ENCODE measurements at places on chromosomes 6 and 20. TPM values are rescaled to one million over a fixed set of nuclear protein-coding genes. Genes with fewer than 3 reads are reported as not detected.
A peak's percentile ranks its signal among the peaks of the same experiment; 100 is the strongest.

GLP1R gene
- total RNA-seq, result under 0.01 TPM

RIN2 gene
- 5.2 TPM for total RNA-seq

SEMG1 gene
- 0.24 TPM for total RNA-seq

TNNC2 gene
- 2.4 TPM for total RNA-seq

GTPBP2 gene
- 35.4 TPM for total RNA-seq

DNA sequence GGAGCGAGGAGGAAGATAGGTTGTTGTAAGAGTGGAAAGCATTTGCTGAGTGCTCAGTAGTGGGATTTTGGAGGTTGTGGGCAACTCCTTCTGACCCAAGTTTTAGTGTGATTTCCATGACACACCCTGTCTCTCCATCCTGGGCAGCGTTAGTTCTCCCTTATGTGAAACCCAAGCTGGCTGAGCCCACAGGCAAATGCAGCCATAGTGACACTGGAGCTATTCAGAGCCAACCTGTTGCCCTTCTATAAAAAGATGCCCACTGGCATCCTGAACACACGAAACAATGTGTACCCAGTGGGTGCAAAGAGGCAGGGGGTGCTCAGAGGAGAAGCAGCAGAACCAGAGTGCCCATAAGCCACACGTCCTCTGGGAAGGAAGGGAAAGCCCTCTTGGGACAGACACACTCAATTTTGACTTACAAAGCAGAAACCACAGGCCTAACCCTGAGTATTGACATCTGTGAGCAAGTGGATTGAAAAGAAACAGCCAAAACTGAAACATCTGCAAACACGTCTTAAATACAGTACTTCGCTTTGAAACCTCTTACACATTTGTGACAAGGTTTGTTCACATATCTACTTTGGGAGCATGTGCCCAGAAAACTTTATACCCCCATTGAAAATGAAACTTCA is 54.6 kb downstream of the BPIFB1 start:
- no peak for DNase-seq

DNA sequence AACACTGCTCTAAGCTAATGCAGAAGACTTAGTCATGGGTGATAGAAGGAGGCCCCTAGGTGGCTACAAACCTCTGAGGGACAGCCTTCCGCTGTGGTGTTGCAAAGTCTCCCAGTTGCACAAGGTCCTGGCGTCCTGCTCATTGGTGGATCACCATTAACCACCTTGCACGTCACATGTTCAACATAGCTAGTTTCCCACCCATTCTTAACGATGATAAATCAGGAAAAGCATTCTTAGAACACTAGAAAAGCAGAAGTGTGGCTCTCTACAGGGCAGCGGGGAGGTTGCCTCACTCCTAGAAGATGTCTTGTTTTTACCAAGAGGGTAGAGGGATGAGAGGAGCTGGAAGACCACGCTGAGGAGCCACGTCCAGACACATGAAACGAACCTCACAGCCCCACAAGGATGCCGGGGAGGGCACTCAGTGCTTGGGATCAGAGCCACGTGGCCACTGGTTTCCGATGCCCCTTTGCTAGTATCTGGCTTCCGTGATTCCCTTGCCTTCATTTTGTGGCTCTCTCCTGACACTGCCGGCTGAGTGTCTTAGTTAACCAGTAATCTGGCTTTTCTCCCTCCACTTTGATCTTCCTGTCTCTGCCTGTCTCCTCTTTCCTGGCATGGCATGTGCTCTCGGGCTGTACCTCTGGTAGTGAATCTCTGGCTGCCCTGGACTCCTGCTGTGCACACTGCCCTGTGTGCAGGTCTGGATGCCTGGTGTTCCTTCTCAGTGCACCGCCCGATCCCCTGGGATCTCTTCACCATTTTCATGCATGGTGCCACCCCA is 91.4 kb upstream of the NEDD9 start:
- DNase-seq, result no peak

DNA sequence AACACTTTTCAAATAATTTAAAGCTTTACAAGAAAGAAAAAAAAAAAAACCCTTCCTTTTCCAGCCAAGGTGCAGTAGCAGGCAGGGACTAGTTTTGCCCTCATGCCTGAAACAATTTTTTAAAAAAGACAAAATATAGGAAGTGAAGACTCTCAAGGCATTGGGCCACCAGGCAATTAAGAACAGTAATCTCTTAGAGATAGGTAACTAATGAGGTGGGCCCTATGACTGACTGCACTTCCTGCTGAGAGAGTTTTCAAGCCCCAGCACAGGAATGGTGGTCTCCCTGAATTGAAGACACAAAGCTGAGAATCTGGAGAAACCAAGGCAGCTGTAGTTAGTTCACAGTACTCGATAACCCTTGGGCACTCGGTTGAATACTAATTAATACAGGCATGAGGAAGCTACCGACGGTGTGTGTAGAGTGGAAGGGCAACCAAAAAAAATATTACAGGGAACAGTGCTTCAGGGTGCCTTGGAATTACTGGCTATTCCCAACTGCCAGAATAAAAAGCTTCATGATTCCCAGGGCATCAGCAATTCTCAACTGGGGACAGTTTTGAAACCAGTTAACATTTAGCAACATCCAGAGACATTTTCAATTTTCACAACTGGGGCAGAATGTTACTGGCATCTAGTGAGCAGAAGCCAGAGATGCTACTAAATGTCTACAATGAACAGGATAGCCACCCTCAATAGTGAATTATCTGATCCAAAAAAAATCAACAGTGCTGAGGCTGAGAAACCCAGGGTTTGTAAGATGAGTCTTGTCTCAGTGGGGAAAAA is 36.0 kb upstream of the PLN start:
- DNase-seq, result no peak

GRCh38 chr20:10644458-10645204 is 29.2 kb downstream of the JAG1 start:
- DNase-seq, result no peak

DNA sequence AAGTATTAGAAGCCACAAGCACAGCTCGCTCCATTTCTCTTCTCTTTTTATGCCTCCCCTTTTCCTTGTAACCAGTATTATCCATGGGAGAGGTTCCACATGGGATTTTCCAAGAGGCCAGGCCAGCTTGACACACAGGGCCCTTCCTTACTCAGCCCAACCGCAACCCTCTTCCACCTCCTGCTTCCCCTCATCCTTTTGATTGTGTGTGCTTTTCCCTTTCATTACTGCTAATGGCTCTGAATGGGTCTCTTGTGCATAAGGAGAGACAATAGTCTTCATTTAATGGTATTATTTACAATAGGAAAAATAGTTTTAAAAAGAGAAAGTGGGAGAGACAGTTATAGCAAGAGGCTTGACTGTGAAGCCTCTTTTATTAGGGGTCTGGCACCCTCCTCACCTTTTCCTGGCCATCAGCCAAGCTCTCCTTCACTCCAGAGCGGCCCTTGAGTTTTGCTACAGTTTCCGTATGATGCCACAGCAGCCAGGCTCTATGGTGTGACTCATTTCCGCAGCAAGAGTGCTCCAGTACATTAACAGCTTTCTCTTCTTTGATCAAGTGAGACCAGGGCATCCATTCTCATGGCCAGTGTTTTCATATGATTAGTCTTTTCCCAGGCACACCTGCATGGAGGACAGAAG is 579.5 kb downstream of the TFAP2B start:
- no peak for DNase-seq

DNA sequence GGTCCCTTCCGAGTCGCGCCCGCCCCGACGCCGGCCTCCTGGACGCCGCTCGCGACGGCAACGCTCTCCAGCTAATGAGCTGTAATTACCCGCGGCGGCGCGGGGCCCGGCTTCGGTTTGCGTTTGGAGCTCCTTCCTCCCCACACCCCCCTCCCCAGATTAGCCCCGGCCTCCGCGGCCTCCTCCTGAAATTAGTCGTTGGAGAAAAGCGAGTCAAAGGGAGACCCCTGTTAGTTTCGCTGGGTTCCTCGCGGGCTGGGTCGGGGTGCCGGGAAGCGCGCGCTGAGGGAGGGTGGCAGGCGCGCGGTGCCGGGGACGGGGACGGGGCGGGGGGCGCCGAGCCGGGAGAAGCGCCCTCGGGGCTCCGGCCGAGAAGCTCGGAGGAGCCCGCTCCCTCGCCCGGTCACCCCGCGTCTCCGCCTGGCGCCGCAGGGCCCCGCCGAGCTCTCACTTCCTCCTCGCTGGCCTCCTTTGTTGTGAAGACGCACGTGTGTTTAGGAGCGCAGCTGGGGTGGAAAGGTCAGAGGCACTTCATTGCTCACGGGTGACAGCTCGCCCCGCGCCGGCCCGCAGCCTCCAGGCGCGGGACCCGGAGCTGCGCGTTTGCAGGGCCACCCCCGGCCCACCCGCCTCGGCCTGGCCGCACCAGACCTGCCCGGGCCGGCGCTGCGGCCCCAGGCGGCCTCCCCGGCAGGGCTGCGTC is 4.9 kb downstream of the FOXC1 start:
- no peak for DNase-seq

- no peak for DNase-seq
Measured at GRCh38 chr6:91480402-91480801, 893.5 kb upstream of the MAP3K7 start.

GRCh38 chr6:87094576-87094975 is 330 bp downstream of the CGA start:
- DNase-seq, result no peak

- peak; percentile 76 for DNase-seq
Measured at GRCh38 chr6:17156112-17156921, 54.5 kb downstream of the STMND1 start.

DNA sequence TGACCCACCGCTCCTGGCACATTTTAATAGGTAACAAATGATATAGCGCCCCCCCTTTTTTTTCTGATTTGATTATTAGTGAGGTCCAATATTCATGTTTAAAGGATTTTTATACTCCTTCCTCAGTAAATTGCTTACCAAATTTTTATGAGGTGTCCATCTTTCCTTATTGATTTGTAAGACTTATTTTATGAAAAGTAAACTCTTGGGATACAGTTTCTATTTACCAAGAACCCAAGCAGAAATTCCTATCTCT is 25.1 kb downstream of the TRIM27 start:
- DNase-seq, result no peak

- peak; percentile 4 for DNase-seq
Measured at GRCh38 chr6:120378582-120379220, 955.6 kb downstream of the TBC1D32 start.

- no peak for DNase-seq
Measured at GRCh38 chr20:17725094-17725835, 25.5 kb downstream of the BANF2 start.

DNA sequence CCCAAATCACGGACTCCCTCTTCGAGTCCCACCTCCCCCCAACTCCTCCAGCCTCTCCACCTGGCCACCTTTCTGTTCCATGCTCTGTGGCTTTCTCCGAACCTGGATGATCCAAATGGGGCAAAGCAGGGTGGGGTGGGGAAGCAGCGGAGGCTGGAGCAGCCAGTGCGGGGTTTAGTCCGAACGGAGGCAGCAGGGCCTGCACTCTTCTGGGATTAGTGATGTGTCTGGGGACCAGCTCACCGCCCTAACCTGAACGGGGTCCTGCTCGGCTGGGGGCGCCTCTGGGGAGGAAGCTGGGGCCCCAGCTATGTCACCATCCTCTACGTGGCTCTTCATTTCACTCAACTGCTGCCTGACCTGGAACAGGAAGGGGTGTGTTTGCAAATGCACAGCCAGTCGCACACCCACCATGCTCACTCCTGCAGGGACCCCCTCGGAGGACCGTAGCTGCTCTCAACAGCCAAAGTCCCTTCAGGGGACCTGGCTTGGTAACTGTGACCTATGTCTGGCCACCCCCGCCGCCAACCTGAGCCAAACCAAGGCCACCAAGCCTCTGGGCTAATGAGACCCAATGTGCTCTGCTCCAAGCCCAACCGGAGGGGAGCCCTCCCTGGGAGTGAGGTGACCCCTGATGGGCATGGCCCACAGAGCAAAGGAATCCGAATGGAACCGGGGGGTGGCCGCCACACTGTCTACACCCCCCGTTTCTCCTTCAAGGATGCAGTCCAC is 46.8 kb downstream of the DSTN start:
- DNase-seq, result peak; percentile 46

GRCh38 chr20:42099101-42099500 is 480.9 kb upstream of the CHD6 start:
- DNase-seq, result no peak

- no peak for DNase-seq
Measured at GRCh38 chr6:52689857-52690256, 18.9 kb downstream of the TMEM14A start.

GRCh38 chr6:100876251-100876650 is 4.9 kb downstream of the ASCC3 start:
- DNase-seq, result no peak

DNA sequence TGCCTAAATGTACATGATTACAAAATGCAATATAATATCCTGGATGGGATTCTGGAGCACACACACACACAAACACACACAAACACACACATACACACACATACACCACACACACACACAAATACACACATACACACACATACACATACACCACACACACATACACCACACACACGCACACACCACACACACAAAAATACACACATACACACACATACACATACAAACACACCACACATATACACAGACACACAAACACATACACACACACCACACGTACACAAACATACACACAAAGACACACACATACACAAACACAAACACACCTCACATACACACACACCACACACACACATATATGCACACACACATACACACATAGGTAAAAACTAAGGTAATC is 134.6 kb upstream of the SYNDIG1 start:
- no peak for DNase-seq

DNA sequence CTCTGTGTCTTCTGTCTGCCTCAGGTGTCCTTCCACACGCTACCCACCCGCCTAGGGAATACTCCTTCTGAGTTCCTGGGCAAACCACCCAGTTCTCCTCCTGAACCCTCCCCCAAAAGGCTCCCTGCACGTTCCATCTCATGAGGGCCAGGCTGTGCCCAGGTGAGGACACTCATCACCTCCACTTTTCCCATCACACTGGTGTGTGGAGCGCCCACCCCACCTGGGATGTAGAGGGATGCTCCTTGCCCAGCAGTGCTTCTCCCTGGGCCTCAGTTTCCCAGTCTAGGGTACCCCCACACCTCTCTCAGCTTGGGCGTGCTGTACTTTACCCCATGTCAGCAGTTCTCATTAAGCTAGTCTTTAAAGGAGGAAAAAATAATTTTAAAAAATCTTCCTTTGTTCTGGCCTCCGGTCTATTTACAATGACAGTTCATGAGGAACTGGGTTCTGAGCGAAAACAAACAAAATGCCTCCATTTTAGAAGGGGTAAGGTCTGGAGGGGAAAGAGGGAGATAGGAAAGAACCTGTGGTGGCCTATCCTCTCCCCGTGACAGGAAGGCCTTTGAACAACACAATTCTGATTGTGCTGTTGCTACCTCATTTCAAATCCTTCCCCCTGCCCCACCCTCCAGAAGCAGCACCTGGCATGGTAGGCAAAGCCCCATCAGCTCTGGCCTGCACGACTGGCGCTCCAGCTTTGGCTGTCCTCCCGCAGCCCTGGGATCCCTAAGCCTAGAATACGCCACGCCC is 1.7 kb upstream of the C20orf203 start:
- DNase-seq, result peak; percentile 45

DNA sequence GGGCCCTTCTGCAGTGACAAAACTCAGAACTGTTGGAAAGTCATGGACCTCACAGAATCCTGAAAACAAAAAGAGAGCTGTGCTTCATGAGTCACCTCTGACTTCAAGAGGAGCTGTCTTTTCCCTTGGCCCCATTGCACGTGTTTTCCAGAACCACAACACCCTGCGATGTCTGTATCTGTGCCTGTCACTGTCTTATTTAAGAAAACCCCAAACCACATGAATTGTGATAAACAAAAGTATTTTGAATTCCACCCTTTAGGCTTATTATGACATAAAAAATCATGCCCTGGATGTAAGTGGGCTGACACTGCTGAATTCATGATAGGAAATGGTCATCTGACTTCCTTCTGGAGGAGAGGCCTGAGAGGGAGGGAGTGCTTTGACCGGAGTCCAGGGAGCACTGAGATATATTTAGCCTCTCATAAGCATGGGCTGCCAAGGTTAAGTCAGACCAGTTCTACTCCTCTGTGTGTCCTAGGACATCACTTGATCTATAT is 96.4 kb upstream of the DUSP22 start:
- DNase-seq, result peak; percentile 87

Measured in thymus (tissue), 14 donors.